ENCODE measurements at places on chromosomes 6 and 20.

DNA sequence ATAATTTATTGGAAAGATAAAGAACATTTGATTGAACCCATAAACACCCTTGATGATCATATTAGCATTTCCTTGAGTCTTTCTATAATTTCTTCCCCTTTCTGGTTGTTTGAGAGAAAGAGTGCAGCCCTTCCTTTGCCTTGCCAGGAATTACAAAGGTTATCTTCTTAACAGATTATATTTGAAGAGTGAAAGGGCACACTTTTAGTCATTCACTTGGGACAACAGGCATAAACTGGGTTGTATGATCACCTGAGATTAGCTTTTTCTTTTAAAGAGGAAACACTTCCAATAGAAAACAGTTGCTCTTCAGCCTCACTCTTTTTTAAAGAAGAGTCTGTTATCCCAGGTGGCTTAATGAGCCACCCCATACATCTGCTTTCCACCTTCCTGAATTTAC is 295.2 kb downstream of the PHF3 start:
- DNase-seq = no peak

GRCh38 chr20:742156-742555 is 26.1 kb downstream of the SLC52A3 start:
- no peak for DNase-seq

- no peak for DNase-seq
Measured at GRCh38 chr20:1831096-1831495, 64.1 kb upstream of the SIRPA start.

DNA sequence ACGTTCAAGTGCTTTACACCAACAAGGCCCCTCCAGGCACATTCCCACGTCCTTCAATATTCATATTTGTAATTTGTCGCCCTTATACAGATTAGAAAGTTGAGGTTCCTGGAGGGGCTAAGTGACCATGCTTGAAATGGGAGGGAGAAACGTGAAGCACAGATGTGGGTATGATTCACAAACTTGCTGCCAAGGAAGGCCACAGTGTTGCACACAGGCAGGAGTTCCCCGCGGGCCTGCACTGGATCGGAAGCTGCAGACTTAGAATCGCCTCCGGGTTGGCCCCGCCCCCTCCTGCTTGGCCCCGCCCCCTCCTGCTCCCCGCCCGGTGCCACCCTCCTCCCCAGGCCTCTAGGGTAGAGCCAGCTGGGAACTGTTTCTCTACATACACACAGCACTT is 58.2 kb upstream of the QKI start:
- peak; percentile 60 for DNase-seq

- DNase-seq = no peak
Measured at GRCh38 chr20:62768551-62769287, 27.6 kb upstream of the MRGBP start.

DNA sequence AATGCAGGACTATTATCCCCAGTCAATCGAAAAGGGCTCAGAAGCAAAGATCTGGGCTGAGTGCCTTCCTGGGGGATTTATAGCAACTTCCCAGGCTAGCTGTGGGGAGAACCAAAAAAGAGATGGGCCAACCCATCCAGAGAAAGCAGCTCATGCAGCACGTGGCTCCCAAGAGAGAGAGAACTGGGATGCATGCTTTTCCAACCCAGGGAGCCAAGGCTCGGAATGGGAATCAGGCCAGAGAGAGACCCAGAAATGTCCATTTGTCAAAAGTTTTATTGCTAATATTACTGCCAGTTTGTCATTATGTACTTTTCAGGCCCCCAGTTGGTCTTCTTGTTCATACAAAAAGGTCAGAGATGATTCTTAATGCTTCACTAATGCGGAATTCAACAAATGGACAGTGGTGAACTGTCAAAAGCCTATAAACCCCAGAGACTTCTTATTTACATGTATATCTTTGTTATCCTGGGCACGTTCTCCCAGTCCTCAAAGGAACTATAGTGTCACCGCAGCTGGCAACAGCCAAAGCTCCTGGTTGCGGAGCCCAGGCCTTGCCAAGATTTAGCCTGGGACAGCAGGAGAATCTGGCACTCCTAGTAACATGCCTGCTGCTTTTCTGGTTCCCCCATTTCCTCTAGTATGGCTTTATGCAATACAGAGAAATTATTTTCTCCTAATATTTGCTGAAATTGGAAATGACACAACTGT is 139.1 kb upstream of the POU3F2 start:
- no peak for DNase-seq
